ENCODE measurements at places on chromosomes 1 and 21.

DNA sequence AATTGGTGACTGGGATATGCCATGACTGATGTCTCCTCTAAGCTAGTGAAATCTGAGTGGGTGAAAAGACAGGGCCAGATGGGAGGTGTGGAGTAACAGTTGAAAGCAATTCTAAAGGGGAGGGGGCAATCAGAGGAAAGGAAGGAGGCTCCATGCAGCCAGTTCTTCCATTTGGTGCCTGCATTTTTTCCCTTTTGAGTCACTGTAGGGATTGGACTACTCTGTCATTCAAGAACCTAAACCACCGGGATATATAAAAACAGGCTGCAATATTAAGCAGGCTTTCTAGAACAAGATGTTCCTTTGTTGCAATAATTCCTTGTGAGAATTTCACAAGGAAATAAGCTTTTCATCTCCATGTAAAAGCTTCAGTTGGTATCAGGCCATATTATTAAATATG, 18.3 kb downstream of the CLIC6 start:
- no peak for DNase-seq

DNA sequence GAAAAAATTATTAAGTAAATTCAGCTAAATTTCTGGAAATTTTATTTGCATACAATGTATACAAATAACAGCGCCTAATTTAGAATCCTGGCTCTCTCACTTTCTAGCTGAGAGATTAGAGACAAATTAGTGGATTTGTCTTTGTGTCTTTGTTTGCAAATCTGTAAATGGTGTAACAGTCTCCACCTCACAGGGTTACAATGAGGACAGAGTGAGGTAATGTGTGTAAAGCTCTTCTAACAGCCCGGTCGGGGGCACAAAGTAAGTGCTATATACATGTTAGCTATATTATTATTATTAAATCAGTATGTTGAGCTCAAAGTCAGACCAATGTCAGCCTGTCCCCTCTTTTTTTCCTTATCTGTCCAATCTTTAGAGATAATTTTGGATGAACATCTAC, 5.0 kb upstream of the ADAMTSL4 start:
- no peak for DNase-seq

DNA sequence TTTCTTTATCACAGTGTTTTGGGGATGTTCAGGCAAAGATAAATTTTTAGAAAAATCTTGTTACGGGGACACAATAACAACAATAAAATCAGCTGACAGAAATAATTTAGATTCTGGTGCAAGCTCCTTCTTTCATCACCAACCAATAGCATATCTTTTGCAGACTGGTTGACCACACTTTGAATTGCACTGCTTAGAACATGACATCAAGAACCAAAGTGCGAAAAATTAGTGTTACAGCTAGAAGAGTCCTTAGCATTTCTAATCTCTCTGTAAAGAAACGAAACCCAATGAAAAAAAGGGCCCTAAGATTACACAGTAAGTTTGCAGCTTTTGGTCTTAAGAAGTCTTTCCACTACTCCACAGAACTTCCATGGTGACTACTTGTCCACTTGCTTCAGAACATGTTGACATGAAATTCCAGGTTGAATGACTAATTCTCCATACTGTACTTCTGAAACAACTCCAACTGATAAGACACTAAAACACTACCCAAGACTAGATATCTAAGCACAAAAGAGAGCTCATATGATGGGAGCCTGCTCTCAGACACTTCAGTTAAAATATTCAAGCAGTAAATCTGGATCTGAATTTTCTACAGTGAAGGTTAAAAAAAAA, 31.3 kb downstream of the XKR8 start:
- DNase-seq = no peak

GRCh38 chr1:78009836-78010235, 5.1 kb downstream of the DNAJB4 start:
- no peak for DNase-seq
